ENCODE measurements at places on chromosomes 11 and 22.

- no peak for DNase-seq
Measured at GRCh38 chr22:29351891-29352290, 36.4 kb upstream of the RASL10A start.

DNA sequence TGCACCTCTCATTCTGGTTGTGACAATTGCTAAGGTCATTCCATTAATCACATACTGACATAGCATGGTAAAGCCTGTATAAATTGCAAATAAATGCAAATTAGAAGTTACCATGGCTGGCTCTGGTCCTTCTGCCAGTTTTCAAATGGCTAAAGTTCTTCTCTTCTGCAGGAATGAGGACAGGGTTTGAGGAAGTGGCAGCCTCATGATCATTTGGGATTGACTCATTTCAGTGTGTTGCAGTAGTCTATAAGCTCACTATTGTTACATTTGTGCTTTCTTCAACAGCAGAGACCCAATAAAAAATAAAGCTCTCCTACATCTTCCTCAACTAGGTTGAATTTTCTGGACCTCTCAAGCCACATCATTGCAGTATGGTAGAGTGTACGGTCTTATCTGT is 60.3 kb downstream of the NECTIN1 start:
- DNase-seq: no peak

- no peak for DNase-seq
Measured at GRCh38 chr11:132464003-132464342, 1068.3 kb downstream of the OPCML start.

DNA sequence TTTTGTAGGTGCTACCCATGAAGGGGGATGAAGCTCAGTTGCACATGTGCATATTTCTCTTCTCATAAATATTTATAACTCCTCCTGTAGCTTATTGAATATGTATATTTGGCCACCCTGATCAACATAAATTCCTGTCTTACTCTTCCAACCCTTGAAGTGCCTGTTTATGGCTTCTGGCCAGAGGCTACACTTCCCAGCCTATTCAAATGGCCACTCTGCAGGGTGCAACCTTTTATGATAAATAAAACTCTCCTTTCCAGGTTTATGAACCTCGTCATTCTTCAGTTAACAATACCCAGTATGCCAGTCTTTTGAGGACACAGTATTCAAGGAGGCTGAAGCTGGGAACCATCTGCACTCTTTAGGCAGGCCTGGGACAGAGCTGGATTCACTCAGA is 2.6 kb upstream of the RTL6 start:
- no peak for DNase-seq

GRCh38 chr11:112292785-112293407 is 32.2 kb upstream of the PLET1 start:
- peak; percentile 79 for DNase-seq

- no peak for DNase-seq
Measured at GRCh38 chr11:15638386-15638787, 523.7 kb downstream of the INSC start.

DNA sequence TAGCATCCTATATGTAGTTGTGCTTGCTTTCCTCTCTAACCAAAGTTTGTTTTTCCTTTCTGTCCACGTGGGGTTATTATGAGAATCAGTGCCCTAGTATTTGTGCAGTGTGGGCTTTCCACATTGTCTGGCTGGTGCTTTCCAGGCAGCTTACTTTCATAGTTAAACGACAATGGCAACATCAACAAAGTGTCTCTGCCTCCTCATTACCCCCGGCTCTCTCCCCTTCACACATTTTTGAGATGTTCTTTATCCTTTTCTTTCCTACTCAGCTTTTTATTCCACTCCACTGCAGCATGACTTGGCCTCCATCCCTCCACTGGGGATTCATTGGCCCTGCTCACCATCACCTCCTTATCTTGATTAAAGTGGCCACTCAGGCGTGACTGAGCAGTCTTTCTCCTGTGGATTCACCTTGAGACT is 19.1 kb downstream of the SPECC1L start:
- peak; percentile 59 for DNase-seq

DNA sequence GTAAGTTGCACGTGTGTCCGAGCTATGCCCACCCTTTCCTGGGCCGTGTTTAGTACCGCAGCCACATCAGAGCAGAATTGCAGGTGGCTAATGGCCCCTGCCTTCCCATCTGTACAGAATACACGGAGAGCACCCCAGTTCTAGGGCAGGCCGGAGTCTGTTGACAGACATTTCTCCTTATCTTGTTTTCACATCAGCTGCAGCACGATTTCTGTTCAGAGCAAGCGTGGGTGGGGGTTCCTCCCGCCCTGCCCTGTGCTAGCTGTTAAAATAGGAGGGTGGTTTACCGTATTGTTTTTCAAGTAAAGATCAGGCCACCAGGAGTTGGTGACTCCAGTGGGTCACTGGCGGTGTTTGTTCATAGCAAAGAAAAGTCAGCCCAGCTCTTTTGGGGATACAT is 41.1 kb downstream of the UBASH3B start:
- no peak for DNase-seq

- no peak for DNase-seq
Measured at GRCh38 chr22:25111579-25112517, 87.8 kb upstream of the CRYBB3 start.

GRCh38 chr11:35039076-35039475 is 99.9 kb upstream of the CD44 start:
- peak; percentile 62 for DNase-seq

GRCh38 chr22:26287382-26288225 is 118.3 kb downstream of the SEZ6L start:
- no peak for DNase-seq

GRCh38 chr11:85774256-85775101 is 36.5 kb downstream of the SYTL2 start:
- no peak for DNase-seq

DNA sequence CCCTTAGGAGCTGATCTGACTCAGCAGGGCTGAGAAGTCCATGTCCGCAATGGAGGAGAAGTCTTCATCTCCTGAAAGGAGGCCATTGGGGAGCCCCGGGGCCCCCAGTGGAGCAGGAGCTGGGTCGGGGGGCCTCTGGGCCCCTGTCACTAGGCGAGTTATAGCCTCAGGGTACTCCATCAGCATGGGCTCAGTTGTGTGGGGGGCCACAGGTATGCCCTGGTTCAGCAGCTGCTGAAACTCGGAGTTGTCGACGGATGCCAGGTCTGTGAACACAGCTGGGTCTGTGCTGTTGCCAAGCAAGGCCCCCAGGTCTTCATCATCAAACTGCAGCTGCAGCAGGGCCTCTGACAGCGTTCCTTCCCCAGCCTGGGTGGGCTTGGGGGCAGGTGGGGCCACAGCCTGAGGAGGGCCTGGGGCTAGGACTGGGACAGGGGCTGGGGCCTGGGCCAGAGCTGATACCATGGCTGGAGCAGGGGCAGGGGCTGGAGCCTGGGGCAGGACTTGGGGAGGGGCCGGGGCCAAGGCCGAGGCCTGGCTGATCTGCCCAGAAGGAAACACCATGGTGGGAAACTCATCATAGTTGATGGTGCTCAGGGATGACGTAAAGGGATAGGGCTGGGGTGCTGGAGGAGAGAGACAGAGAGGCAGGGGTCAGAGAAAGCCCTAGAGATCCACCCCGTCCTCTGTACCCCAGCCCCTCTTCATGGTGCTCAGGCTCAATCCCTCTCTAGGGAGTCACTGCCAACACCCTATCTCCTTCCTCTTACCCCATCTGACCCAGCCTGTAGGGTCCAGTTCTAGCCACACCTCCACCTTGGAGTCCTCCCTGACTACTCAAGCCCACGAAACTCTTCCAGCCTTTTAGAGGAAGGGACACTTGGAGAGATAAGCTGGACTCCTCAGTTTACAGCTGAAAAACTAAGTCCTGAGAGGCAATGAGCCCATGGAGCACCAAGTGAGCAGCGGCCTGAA is 8.1 kb downstream of the RELA start:
- DNase-seq: no peak

DNA sequence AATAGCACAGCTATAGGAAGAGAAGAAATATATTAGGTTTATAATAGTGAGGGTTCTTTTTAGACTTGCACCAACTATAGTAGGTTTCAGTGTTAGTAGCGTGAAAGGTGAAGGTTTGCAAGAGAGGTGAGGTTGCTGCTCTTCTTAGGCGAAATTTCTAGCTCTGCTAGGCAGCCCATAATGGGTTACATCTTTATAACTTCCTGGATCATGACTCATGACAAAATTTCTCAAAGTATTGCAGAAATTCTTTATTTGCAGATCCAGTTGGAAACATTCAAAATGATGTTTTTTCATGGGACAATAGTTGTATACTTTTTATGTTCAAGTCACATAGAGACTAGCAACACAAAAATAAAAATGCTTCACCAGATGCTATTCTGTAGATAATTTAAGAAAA is 260.0 kb downstream of the SOX6 start:
- no peak for DNase-seq

DNA sequence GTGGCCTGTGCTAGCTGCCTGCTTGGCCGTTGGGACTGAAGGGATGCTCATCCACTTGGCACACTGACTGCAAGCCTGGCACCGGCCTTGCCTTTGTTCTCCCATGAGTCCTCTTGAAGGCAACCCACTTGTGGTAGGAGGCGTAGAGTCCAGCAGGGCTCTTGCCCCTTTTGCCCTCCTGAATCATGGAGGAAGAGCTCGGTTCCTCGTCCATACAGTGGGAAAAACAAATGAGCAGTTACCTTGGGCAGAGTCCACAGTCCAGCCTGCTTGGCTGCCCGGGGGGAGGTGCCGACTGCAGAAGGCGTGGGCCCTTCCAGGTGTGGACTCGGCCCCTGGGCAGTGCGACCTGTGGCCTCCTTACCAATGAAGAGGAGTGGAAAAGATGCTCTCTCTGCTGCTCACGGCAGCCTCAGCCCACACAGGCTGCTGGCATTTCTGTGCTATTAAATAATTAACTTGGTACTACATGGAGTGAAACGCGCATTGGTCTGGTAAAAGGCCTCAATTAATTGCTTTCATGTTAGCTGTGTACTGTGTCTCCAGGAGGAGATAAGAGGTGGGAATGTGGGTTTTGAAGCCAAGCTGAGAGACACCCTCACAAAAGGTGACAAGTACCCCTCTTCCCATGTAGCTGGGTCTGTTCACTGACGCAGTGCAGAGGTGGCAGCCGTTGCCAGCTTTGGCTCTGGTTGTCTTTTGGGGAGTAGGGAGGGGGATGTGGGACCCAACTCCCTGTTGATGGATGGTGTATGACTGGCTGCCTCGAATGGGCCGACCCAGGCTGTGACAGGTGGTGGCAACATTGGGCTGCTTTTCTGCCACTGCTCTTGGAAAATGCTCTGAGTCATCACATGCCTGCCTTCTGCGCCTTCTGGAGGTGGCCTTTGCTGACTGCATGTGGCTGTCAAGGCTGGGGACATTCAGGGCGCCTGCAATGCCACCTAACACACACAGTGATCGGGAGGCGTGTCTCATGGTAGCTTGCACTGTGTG is 26.8 kb upstream of the B3GAT1 start:
- peak; percentile 3 for DNase-seq

- DNase-seq: no peak
Measured at GRCh38 chr11:10969387-10969786, 111.5 kb upstream of the ZBED5 start.

- DNase-seq: no peak
Measured at GRCh38 chr11:87616511-87616910, 558.7 kb downstream of the RAB38 start.

- no peak for DNase-seq
Measured at GRCh38 chr11:65591939-65592857, 3.4 kb downstream of the KCNK7 start.

- DNase-seq: peak; percentile 31
Measured at GRCh38 chr11:80815752-80816453, 1375.1 kb upstream of the TENM4 start.

DNA sequence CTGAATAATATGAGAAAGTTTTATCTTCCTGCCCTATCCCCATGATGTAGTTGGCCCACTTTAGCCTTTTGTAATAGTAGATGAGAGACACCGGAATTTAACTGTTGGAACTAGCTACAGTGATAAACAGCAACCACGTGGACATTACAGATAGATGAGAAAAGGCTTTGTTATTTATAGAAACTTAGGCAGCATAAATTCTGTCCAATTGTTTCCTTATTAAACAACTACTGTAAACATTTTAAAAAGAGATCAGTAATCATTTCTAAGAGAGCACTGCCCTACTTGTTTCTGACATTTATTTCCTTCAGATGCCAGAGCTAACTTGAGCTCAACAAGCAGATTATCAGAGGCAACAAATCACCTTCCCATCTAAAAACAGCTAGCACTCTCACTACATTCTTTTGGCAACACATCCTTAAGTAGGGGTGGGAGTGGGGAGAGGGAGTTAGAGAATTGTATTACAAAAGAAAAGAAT is 63.1 kb downstream of the SOX6 start:
- no peak for DNase-seq

GRCh38 chr11:30876663-30877396 is 290.7 kb upstream of the MPPED2 start:
- no peak for DNase-seq

Measured in M059J (cell line).